Stimulated activated CD4-positive, alpha-beta T cell treated with anti-CD3 and anti-CD28 coated beads, TNF-alpha, amount 100 ng/mL, for 1 hour (primary cell): ENCODE measurements at places on chromosomes 1 and 21.

DNA sequence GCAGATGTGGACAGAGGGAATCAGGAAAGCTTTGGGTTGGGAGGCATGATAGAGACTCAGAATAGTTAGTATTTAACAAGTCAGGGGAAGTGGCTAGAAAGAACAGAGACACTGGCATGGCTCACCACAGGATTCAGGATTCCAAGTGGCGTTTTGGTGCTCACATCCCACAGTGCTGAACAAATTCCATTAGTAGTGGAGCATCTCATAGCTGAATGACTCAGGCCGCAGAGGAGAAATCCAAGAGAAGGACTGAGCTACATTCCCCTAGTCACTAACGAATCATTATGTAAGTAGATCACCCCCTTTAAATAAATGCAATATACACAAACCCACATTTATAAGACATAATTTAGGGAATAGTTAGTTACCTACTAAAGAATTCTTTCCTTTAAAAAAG lies 5.0 kb upstream of the KCNJ9 start:
- DNase-seq = no peak

GRCh38 chr1:36836196-36836883 lies 198.0 kb downstream of the GRIK3 start:
- DNase-seq = no peak

DNA sequence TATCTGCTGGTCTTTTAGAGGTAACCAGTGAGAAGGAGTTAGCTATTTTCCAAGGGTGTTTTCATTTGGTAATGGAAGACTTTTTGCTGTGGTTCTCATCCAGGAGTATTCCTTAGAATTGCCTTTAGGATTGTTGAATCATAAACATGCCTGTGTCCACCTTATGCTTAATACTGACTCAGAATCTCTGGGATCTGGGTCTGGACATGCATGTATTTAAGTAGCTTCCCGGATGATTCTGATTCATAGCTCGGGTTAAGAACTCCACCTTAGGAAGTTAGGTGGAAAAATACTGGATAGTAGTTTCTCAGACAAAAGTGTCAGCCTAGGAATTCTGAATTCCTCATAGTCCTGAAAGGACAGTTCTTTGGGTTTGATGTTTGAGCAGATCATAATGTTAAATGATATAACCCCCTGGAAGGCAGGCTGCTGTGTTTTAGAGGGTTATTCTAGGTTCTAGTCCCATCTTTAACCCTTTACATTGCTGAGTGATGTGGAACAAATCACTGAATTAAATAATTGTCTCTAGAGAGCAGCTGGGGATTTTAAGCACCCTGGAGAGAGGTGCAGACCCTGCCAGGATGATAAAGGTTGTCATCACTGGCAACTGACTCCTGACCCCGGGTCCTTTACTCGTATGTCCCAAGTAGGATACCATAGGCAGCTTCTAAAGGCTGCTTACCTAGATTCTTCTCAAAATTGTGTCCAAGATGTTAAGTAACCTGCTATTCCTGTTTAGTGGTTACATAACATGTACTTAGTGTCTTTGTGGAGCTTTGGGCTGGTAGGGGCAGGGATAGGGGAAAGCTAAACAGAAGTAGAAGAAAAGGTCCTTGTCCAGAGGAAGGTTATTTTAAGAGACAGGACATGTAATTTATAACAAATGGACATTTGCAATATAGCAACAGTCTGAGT lies 14.5 kb upstream of the C4BPB start:
- no peak for DNase-seq

- no peak for DNase-seq
Observed at GRCh38 chr1:10033359-10033845, 644 bp downstream of the UBE4B start.

- DNase-seq = no peak
Observed at GRCh38 chr1:209335178-209335577, 248.3 kb upstream of the CAMK1G start.

DNA sequence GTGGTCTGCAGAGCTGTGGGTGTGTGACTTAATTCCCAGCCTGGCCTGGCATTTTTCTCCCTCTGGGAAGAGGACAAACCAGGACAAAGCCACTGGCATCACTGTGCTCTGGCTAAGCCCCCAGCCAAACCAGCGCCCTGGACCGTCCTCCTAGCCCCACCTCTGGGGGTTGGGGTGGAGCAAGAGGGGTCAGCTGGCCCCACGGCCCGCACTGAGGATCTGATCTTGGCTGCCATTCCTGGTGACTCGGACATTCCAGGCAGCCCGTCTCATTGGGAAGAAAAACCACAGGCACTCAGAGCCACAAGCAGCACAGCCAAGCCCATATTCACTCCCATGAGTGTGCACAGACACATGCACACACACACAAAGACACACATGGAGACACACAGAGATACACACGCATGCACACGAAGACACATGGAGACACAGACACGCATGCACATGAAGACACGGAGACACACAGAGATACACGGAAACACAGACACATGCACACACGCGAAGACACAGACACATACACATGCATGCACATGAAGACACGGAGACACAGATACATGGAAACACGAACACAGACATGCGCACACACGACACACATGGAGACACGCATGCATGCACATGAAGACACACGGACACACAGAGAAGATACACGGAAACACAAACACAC lies 2.3 kb upstream of the MXRA8 start:
- no peak for DNase-seq

- DNase-seq = no peak
Observed at GRCh38 chr1:204615881-204616280, 69.7 kb downstream of the LRRN2 start.

GRCh38 chr1:226109829-226110248 lies 47.3 kb downstream of the H3-3A start:
- DNase-seq = peak; percentile 45

DNA sequence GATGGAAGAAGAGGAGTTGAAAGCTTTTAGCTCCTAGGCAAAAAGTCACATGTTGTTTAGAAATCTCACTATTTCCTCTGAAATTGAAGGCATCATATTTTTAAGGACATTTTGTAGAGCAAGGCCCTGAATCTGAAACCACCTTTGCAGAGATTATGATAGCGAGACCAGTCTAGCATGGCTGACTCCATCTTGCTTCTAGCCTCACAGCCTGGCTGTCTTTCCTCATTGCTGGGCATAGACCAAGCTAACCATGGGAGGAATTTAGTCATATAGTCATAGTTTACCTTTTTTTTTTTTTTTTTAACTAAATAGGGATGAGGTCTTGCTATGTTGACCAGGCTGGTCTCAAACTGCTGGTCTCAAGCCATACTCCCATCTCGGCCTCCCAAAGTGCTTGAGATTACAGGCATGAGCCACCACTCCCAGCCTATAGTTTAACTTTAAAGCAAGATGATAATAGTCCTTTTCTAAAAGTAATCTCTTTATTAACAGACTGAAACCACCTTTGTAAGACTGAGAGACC lies 42.2 kb upstream of the ZNF326 start:
- DNase-seq = no peak

DNA sequence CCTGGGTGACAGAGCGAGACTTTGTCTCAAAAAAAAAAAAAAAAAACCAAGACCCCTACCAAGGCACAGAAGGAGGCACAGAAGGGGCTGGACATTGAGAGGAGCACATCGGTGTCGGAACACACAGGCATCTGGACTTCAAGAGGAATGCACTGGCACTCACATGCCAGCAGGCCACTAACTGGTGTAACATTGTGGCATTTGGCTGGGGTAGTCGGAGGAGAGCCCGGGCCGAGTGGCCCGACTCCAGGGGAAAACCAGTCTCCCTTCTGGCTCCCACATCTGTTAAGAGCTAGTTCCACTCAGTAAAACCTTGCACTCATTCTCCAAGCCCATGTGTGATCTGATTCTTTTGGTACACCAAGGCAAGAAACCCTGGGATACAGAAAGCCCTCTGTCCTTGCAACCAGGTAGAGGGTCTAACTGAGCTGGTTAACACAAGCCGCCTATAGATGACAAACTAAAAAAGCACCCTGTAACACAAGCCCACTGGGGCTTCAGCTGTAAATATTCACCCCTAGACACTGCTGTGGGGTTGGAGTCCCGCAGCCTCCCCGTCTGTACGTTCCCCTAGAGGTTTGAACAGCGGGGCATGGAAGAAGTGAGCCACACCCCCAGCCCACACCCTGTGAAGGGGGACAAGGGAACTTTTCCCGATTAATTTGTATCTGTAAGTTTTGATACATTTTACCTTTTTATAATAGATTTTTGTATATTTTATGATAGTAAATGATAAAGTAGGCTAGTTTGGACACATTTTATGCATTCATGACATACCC lies 17.2 kb upstream of the AKIRIN1 start:
- DNase-seq = no peak
